ENCODE measurements at places on chromosomes 6 and 20. TPM values are rescaled to one million over a fixed set of nuclear protein-coding genes. Genes with fewer than 3 reads are reported as not detected.

NTSR1 gene
- 19.3 TPM for total RNA-seq

ZSCAN23 gene
- total RNA-seq = not detected

COQ3 gene
- 9.2 TPM for total RNA-seq

ULBP2 gene
- total RNA-seq = 4.5 TPM

C20orf144 gene
- not detected for total RNA-seq

VARS2 gene
- 17.7 TPM for total RNA-seq

DDX43 gene
- not detected for total RNA-seq

PABPC1L gene
- total RNA-seq = 56.2 TPM

DNA sequence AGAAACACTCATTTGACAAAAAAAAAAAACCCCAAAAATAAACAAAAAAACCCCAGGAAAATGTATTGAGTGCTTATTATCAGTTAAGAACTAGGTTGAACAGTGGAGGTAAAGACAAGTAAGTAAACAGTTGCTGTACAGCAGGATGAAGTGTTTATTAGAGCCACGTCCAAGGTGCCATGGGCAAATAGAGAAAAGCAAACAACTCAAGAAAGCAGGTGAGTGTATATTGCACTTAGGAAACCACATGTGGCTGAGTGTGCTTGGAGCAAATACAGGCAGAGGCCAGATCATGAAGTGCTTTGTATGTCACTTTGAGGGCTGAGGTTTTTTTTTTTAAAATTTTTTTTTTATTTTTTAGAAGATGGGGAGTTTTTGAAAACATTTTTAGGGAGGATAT is 98.3 kb downstream of the MACROD2 start:
- DNase-seq = no peak

GRCh38 chr6:56637640-56638039 is 5.0 kb downstream of the DST start:
- peak; percentile 70 for DNase-seq

- DNase-seq = no peak
These were observed 11.1 kb downstream of the BTN2A1 start for GRCh38 chr6:26468829-26469228.

DNA sequence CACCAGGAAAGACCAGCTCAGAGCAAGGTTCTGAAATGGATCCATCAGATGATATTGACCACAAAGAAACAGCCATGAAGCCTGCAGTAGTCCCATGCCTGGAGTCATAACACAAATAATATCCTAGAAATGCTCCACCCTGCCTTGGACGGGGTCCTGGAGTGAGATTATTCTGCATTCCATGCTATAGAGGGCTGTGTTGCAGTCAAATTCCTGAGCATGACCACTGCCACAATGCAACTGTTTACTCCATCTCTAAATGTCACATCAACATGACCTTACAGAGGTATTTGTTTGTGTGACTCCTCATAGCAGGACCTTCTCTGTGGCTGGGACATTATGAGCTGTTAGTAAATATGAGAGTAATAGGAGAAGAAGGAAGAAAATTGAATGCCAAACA is 257.5 kb upstream of the TCF21 start:
- peak; percentile 54 for DNase-seq

DNA sequence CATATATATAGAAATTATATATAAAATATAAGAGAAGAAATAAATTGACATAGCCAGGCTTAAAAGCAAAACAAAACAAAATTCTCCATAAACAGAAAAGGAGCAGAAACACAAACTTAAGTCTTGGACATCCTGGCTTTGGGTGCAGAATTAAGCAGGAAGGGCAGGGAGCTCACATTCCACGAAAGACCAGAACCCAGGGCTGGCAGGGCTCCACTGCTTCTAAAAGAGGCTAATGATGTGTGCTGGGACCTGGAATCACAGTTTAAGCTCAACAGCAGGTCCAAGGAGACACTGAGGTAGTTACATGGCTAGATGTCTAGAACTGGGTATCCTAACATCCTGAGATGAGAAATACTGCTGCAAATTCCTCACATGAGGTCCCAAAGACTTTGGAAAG is 210.3 kb downstream of the WDR27 start:
- DNase-seq = no peak

GRCh38 chr20:53216856-53217576 is 244.9 kb downstream of the TSHZ2 start:
- peak; percentile 23 for DNase-seq

- DNase-seq = peak; percentile 36
These were observed 1729.5 kb downstream of the GRIK2 start for GRCh38 chr6:103122766-103123601.
